Progenitor cell of endocrine pancreas (in vitro differentiated cells): ENCODE measurements at places on chromosomes 3 and 15. TPM values are rescaled to one million over a fixed set of nuclear protein-coding genes. Genes with fewer than 3 reads are reported as not detected.

Gene LINGO1
- total RNA-seq: 35.1 and 41.3 TPM in 2 replicates

GRCh38 chr3:78177780-78178179 is 1137.9 kb downstream of the ROBO2 start:
- no peaks in the 10 kb centered on the region for H3K27me3 ChIP-seq
- no peak overlapping the region for H3K27ac ChIP-seq
- no peak for DNase-seq
- H3K36me3 ChIP-seq: no peaks in the 10 kb centered on the region

Gene AGBL1
- not detected in 2 replicates for total RNA-seq

DNA sequence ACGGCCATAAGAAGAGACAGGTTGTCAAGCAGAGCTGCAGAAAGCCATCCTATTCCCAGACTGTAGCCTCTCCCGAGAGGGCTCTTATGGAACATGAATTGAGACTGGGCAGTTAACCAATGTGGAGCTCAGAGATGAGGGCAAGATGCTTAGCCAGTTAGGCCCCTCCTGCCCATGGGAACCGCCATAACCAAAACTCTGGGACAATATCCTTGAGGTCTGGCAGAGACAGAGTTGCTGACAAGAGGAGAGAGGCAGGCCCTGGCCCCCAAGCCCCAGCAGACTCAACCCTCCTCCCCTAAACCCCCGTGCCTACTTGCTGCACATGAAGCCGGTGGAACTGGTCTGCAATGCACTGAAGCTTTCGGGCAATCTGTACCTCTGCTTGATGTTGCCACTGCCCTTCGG is 4.8 kb downstream of the BMF start:
- peaks cover 19% of the 10 kb centered on the region for H3K36me3 ChIP-seq
- H3K27me3 ChIP-seq: no peaks in the 10 kb centered on the region
- peak overlapping the region; percentile 62 for H3K4me3 ChIP-seq
- peaks cover 76% of the 10 kb centered on the region for H3K4me1 ChIP-seq
- H3K27ac ChIP-seq: peak overlapping the region; percentile 91

DNA sequence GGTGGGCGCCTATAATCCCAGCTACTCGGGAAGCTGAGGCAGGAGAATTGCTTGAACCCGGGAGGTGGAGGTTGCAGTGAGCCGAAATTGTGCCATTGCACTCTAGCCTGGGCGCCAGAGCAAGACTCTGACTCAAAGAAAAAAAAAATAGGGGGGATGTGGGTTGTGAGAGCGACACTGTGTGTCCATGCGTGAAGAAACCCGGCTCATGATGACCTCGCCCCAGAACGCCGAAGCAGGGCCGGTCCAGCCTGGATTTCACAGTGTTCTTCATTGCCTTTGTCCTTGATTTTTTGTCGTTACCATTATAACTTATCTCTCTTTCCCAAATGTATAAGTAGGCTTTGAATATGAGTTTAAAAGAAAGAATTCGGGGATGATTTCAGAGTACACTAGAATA is 128.7 kb downstream of the PGPEP1L start:
- H3K27me3 ChIP-seq: no peaks in the 10 kb centered on the region
- DNase-seq: no peak
- no peak overlapping the region for H3K4me3 ChIP-seq
- H3K4me1 ChIP-seq: peaks cover 21% of the 10 kb centered on the region
- no peaks in the 10 kb centered on the region for H3K36me3 ChIP-seq

GRCh38 chr15:83278191-83278590 is 6.3 kb downstream of the BNC1 start:
- peaks cover 54% of the 10 kb centered on the region for H3K27me3 ChIP-seq
- H3K4me1 ChIP-seq: peaks cover 1% of the 10 kb centered on the region
- no peak for DNase-seq

DNA sequence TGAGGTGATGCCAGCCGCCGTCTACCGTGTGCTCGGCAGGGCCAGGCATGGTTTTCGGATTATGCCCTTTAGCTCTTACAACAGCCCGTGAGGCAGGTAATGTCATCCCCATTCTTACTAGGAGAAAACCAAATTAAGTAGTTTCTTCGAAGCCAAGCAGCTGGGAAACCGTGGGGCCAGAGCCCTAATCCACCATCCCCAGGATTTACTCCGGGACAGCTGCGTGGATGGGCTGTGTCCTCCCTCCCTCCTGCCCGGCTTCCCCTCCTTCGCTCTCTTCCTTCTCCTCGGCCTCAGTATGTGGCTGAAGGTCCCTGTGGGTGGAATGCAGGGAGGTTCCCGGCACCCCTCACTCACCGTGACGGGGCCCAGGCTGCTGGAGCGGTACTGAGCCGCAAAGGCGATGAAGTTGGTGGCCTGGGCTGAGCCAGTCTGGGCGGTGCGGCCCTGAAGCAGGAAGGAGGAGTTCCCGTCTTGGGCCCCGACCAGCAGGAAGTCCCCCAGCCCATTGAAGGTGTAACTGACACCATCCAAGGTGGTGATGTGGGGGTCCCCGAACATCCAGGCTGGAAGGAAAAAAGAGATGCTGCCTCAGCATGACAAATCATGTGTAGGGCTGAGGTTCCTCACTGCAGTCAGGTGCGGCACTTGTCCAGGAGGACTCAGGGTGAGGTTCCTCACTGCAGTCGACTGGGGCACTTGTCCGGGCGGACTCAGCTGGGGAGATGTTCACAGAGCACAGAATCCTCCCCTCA is 42.5 kb downstream of the MUC20 start:
- H3K36me3 ChIP-seq: no peaks in the 10 kb centered on the region
- no peak for DNase-seq
- H3K4me1 ChIP-seq: no peaks in the 10 kb centered on the region
- peaks cover 11% of the 10 kb centered on the region for H3K27me3 ChIP-seq

DNA sequence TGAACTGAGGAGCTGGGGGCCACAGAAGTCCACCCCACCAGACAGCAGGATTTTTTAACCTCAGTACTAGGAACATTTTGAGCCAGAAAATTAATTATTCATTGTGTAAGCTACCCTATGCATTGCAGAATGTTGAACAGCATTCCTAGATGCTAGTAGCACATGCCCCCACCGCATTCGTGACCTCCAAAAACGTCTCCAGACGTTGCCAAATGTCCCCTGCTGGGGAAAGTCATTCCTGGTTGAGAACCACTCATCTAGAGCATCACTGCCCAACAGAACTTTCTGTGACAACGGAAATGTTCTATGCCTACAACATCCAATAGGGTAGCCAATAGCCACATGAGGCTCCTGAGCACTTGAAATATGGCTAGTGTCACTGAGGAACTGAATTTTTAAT is 333.5 kb downstream of the FOXP1 start:
- DNase-seq: no peak
- H3K27ac ChIP-seq: peak overlapping the region; percentile 76
- peaks cover 9% of the 10 kb centered on the region for H3K36me3 ChIP-seq
- H3K4me1 ChIP-seq: peaks cover 51% of the 10 kb centered on the region

Gene ABHD14A
- total RNA-seq: 16.4 and 19.4 TPM in 2 replicates

DNA sequence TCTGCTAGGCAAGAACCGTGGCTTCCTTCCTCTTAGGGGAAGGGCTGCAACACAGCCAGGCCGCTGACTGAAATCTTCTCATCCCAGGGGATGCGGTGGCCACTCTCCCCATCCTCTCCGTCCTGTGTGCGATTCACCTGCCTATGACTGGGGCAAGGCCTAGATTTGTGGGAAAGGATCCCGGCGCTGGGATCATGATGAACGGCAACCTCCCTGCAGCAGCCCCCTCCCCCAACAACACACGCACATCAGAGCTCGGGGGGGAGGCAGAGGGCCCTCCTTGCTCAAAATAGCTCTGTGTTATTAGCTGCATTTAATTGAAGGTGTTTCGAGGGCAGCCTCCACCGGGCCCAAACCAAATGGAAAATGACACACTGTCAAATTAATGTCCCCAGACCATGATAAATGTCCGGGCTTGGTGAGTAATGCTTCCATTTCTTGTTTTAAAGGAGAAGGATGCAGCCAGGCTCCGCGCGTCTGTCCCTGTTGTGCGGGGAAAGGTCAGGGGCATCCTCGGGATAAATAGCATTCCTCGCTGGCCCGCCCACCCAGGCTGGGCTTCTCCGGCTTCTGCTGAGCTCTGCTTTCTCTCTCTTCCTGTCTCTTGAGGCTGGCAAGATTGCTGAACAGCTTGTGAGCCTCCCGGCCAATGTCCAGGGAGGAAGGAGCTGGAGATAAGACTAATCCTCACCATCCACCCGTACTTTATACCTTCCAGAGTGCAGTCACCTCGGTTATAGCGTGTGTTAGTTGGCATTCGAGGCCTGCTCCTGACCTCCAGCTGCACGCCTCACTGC is 56.4 kb upstream of the TLE3 start:
- no peak for DNase-seq
- peaks cover 27% of the 10 kb centered on the region for H3K4me1 ChIP-seq
- H3K36me3 ChIP-seq: no peaks in the 10 kb centered on the region
- no peak overlapping the region for H3K27ac ChIP-seq

GRCh38 chr3:52401021-52401420 is 43.9 kb downstream of the SEMA3G start:
- no peak for DNase-seq
- no peaks in the 10 kb centered on the region for H3K4me1 ChIP-seq
- H3K27me3 ChIP-seq: no peaks in the 10 kb centered on the region

Gene IL17RB
- 10.9 and 11.1 TPM in 2 replicates for total RNA-seq

- H3K27ac ChIP-seq: peak overlapping the region; percentile 40
- no peaks in the 10 kb centered on the region for H3K36me3 ChIP-seq
- H3K4me1 ChIP-seq: peaks cover 2% of the 10 kb centered on the region
- no peak overlapping the region for H3K4me3 ChIP-seq
- no peak for DNase-seq
Measured at GRCh38 chr3:50689558-50689957, 14.8 kb downstream of the DOCK3 start.

Gene SEMA7A
- 1.9 and 2.6 TPM in 2 replicates for total RNA-seq

GRCh38 chr3:83968356-83968755 is 990.4 kb upstream of the CADM2 start:
- no peaks in the 10 kb centered on the region for H3K36me3 ChIP-seq
- H3K4me3 ChIP-seq: no peak overlapping the region
- no peak overlapping the region for H3K27ac ChIP-seq
- H3K4me1 ChIP-seq: no peaks in the 10 kb centered on the region

- H3K36me3 ChIP-seq: no peaks in the 10 kb centered on the region
- peaks cover 36% of the 10 kb centered on the region for H3K27me3 ChIP-seq
- H3K27ac ChIP-seq: no peak overlapping the region
- DNase-seq: no peak
- H3K4me3 ChIP-seq: no peak overlapping the region
- no peaks in the 10 kb centered on the region for H3K4me1 ChIP-seq
Measured at GRCh38 chr3:137105277-137105977, 147.6 kb downstream of the IL20RB start.

Gene XIRP1
- total RNA-seq: 0.16 TPM in 1 of 2 replicates, not detected in the other

Gene COL6A5
- not detected in 2 replicates for total RNA-seq

Gene SLC28A1
- total RNA-seq: not detected in 2 replicates

- no peak overlapping the region for H3K4me3 ChIP-seq
- H3K4me1 ChIP-seq: no peaks in the 10 kb centered on the region
- no peaks in the 10 kb centered on the region for H3K27me3 ChIP-seq
- no peaks in the 10 kb centered on the region for H3K36me3 ChIP-seq
- no peak for DNase-seq
- no peak overlapping the region for H3K27ac ChIP-seq
Measured at GRCh38 chr3:132840201-132840700, 118.0 kb upstream of the NPHP3 start.

Gene XXYLT1
- 23.7 and 25.4 TPM in 2 replicates for total RNA-seq

DNA sequence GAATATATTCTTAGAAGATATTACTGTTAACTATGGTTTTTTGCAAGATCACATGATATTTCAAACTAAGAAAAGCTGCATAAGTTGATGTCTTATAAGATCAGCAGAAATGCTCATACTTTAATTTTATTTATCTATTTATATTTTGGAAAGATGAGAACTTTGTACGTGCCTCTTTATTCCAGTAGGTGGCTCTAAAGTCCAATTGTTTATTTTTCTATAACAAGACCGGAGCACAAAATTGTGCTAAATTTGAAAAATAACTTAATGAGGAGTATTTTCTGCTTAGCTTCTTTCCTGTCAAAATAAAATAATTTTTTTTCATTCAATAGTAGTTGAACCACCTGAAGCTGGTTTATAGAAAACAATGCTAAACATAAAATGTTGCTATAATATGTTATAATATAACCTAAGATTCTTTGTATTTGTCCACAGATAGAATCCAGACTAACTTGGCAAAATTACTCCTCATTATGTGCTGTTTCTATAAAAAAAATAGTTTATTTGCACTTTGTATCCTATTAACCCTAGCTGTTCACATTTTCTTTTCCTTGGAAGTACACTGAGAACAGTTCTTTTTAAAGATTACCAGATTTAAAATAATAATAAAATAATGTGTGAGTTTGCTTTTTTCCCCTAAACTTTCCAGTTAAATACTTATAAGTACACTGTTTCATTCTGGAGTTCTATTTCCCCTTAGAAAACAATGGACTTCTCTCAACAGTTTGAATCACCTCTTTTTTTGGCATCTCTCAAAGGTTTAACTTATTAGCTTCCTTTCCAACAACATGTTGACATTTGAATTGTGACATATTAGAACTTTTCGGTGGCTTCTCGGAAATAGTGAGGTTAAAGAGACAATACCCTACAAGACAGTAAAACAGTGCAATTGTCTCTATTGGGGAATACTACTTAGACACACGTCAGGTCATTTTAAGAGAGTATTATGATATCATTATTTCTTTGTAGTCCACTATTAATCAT is 530.0 kb downstream of the MECOM start:
- H3K4me3 ChIP-seq: no peak overlapping the region
- H3K36me3 ChIP-seq: peaks cover 19% of the 10 kb centered on the region
- DNase-seq: no peak
- peaks cover 60% of the 10 kb centered on the region for H3K4me1 ChIP-seq

GRCh38 chr3:59553076-59553475 is 503.3 kb upstream of the CFAP20DC start:
- peaks cover 10% of the 10 kb centered on the region for H3K4me1 ChIP-seq
- H3K36me3 ChIP-seq: no peaks in the 10 kb centered on the region
- no peak for DNase-seq
- H3K27me3 ChIP-seq: no peaks in the 10 kb centered on the region
- H3K4me3 ChIP-seq: no peak overlapping the region

- no peak overlapping the region for H3K4me3 ChIP-seq
- no peaks in the 10 kb centered on the region for H3K27me3 ChIP-seq
- H3K27ac ChIP-seq: no peak overlapping the region
- DNase-seq: no peak
- peaks cover 1% of the 10 kb centered on the region for H3K36me3 ChIP-seq
Measured at GRCh38 chr3:133393204-133393603, 6.7 kb upstream of the BFSP2 start.

DNA sequence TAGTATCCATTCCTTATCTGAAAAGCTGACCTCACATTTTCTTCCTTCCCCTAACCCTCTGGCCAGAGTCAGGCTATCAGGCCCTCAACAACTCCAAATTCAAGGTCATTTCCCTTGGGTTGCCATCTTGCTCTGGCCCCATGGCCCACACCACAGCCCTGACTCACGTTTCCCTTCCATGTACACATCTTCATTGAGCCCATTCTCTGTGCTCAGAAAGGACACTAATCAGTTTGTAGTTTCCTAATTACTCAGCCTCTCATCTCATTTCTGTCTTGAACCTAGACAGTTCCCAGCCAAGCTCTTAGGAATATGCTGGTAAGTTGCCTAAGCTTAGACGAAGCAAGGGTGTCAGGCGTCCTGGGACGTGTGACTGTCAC is 14.9 kb downstream of the TGM5 start:
- peaks cover 8% of the 10 kb centered on the region for H3K27me3 ChIP-seq
- DNase-seq: no peak
- H3K4me1 ChIP-seq: no peaks in the 10 kb centered on the region
- no peaks in the 10 kb centered on the region for H3K36me3 ChIP-seq

- no peak overlapping the region for H3K4me3 ChIP-seq
- DNase-seq: no peak
- peak overlapping the region; percentile 73 for H3K27ac ChIP-seq
- no peaks in the 10 kb centered on the region for H3K27me3 ChIP-seq
Measured at GRCh38 chr15:57112178-57112577, 193.7 kb downstream of the TCF12 start.
